ENCODE measurements at places on chromosomes 2 and 18. TPM values are rescaled to one million over a fixed set of nuclear protein-coding genes. Genes with fewer than 3 reads are reported as not detected.

GRCh38 chr2:224083638-224084037, 44.6 kb upstream of the SERPINE2 start:
- DNase-seq = no peak
- no peaks in the 10 kb centered on the region for H3K27me3 ChIP-seq
- H3K27ac ChIP-seq = no peak overlapping the region

GRCh38 chr2:70113359-70114070, 26.2 kb downstream of the PCBP1 start:
- H3K4me1 ChIP-seq = no peaks in the 10 kb centered on the region
- no peak overlapping the region for H3K27ac ChIP-seq
- H3K4me3 ChIP-seq = no peak overlapping the region
- DNase-seq = no peak
- H3K27me3 ChIP-seq = no peaks in the 10 kb centered on the region

- no peaks in the 10 kb centered on the region for H3K4me1 ChIP-seq
- no peaks in the 10 kb centered on the region for H3K36me3 ChIP-seq
- no peak overlapping the region for H3K4me3 ChIP-seq
Measured at GRCh38 chr18:66344227-66344626, 259.7 kb downstream of the CDH19 start.

- peaks cover 4% of the 10 kb centered on the region for H3K36me3 ChIP-seq
- no peaks in the 10 kb centered on the region for H3K4me1 ChIP-seq
- no peak overlapping the region for H3K27ac ChIP-seq
- H3K27me3 ChIP-seq = no peaks in the 10 kb centered on the region
- DNase-seq = no peak
Measured at GRCh38 chr2:215401896-215402379, 33.9 kb downstream of the FN1 start.

GRCh38 chr2:74097574-74097973, 50.1 kb downstream of the BOLA3 start:
- H3K4me1 ChIP-seq = peaks cover 6% of the 10 kb centered on the region
- no peak for DNase-seq
- no peak overlapping the region for H3K27ac ChIP-seq
- H3K36me3 ChIP-seq = peaks cover 6% of the 10 kb centered on the region
- H3K4me3 ChIP-seq = no peak overlapping the region

- DNase-seq = no peak
- no peaks in the 10 kb centered on the region for H3K27me3 ChIP-seq
- H3K4me3 ChIP-seq = no peak overlapping the region
- no peaks in the 10 kb centered on the region for H3K4me1 ChIP-seq
- H3K27ac ChIP-seq = no peak overlapping the region
Measured at GRCh38 chr2:227436436-227437174, 35.4 kb upstream of the AGFG1 start.

The NAT8 gene
- total RNA-seq = not detected
